ENCODE measurements at places on chromosomes 13 and 19.

DNA sequence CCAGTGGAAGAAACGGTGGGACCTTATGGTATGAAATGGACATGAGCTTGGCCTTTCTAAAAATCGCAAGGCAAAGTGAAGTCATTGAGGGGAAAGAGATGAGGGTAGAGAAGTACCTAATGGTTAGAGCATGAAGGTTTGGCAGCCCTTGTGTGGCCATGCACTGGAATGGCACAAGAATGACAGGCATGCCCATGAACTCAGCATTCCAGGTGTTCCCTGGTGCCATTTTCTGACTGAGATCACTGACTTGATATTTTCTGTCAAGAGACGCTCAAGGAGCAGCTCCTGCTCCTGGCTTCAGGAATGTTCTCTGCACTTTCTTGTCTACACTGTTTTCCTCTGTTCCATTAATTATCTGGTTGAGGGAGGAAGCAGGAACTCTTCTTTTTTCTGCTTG lies 225.0 kb upstream of the SLC10A2 start:
- no peak for DNase-seq

DNA sequence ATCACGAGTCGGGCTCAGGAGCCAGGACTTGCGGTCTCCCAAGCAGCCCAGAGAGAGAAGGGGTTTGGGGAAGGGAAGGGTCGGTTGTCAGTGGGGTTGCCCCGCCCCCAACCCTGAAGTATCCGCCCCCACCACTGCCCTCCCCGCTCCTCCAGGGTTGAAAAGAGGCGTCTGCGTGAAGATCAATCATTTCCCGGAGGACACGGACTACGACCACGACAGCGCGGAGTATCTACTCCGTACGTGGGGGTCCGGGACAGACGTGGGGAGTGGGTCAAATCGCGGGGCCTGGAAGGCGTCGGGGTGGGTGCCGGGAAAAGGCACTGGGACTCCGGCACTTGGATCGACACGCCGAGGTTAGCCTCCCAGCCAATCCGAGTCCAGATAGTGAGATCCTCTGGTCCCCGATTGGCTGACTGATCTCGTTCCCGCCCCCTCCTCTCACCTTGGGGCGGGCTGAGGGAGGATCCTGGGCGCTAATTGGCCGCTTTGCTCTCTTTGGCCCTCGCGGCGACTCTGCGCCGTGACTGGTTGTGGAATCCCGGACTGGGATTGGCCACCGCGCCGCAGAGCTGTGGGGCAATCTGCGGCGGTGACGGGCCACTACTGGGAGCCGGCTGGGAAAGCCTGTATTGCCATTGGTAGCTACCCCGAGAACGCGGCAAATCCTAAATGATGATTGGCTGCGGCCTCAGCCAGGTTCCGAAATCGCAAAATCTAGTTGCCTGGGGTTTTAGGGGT lies 13.3 kb upstream of the CACNG6 start:
- DNase-seq: no peak

DNA sequence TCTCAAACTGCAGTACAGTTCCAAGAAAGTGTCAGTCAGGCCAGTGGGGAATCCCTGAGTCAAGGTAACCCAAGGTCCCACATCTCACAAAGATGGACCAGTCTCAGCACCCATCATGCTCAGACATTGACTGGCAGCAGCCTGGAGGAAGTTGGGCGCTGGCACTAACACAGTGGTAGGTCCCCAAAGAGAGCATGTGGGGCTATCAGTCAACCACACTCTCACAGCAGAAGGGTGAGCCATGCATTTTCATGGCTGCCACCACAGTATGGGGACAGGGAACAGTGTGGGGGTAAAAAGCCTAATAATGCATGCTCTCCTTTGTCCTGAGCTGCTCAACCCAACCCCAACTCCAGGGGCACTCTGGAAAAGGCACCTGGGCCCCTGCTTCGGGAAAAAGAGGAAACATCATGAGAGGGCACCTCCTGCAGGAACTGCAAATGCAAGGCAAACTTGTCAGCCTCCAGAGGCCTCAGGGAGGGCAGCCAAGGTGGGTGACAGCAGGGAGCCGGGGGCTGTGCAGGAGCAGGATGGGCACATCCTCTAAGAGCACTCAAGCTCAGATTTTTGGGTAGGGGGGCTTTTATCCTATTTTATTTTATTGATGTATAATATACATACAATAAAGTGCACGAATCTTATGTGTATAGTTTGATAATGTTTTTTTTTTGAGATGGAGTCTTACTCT lies 9.5 kb upstream of the PLEKHF1 start:
- no peak for DNase-seq

GRCh38 chr13:111326621-111326965 lies 6.2 kb downstream of the TEX29 start:
- no peak for DNase-seq

GRCh38 chr19:6778386-6778785 lies 5.9 kb downstream of the VAV1 start:
- DNase-seq: no peak

- DNase-seq: no peak
These were observed 1.4 kb upstream of the GPR183 start for GRCh38 chr13:99308471-99309087.

GRCh38 chr13:50078231-50078894 lies 63.1 kb downstream of the KCNRG start:
- no peak for DNase-seq

- DNase-seq: no peak
These were observed 487 bp downstream of the FLT1 start for GRCh38 chr13:28494504-28494777.

GRCh38 chr19:2726160-2726855 lies 5.1 kb upstream of the DIRAS1 start:
- DNase-seq: no peak

- no peak for DNase-seq
These were observed 142.1 kb downstream of the GPC6 start for GRCh38 chr13:93368718-93369117.

DNA sequence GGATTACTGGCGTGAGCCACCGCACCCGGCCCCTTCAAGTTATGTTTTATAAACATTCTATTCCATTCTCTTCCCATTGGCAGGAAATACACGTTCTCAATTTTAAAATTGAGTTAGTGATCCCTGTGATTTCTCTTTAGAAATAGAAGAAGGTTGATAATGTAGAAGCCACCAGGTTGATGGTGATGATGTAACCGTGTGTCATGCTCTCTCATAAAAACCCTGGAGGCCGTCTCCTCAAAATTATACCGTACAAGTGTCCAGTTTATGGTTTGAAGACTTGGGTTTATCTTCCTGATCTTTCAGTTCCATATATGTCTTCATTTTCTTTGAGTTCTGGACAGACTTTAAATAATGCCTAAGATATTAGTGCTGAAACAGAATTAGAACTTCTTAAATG lies 32.2 kb downstream of the COG3 start:
- DNase-seq: no peak

DNA sequence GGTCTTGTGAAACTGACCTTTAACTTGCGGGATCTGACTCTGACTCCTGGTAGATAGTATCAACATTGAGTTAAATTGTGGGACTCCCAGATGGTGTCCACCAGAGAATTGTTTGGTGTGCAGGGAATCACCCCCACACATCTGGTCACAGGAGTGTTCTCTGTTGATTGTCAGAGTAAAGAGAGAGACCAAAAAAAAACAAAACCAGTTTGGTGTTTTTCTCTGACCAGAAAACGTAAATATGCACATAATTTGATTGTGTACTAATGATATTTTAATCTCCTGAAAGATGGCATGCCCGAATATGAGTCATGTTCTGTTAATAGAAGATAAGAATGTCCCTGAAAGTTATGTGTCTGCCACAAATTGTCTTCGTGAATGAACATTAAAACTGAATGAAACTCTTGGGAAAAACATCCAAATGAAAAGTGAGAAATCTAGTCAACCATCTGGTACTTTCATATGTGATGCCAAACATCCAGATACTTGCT lies 118.5 kb upstream of the GPC6 start:
- no peak for DNase-seq

DNA sequence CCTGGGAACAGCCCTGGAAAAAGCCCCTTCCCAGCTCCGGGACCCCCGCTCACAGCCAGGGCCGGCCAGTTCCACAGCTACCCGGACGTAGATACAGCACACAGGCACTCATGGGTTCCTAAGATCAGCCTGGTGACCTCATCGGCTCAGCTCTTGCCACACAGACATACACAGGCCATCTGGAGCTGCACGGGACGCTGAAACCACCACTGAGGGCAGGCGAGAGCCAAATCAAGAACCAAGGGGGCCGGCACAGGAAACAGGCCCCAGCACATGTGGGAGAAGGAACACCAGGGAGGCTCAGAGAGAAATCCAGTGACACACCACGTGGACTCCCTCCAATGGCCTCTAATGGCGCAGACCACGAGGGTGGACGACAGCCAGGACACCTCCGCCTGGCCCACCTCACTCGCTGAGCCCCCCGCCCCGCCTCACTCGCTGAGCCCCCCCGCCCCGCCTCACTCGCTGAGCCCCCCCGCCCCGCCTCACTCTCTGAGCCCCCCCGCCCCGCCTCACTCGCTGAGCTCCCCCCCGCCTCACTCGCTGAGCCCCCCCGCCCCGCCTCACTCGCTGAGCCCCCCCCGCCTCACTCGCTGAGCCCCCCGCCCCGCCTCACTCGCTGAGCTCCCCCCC lies 69.7 kb upstream of the C13orf46 start:
- DNase-seq: no peak

GRCh38 chr13:41842036-41842620 lies 118.8 kb downstream of the VWA8 start:
- DNase-seq: no peak

GRCh38 chr19:8615024-8615423 lies 4.5 kb upstream of the ADAMTS10 start:
- no peak for DNase-seq

DNA sequence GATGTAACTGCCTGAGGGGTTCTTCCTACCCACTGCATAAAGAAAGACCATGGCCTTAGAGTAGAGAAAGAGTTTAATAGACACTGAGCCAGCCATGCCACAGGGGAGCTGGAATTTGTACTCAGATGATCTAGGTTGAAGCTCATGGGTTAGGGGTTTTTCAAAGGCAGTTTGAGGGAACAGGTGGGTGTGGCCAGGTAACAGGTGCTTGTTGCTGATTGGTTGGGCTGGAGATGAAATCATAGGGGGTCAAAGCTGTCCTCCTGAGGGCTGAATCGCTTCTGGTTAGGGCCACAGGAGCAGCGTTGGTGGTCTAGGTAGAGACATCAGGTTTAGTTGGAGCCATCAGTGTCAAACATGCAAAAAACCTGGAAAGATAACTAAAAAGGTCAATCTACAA lies 59.2 kb upstream of the CSNK1A1L start:
- DNase-seq: no peak

DNA sequence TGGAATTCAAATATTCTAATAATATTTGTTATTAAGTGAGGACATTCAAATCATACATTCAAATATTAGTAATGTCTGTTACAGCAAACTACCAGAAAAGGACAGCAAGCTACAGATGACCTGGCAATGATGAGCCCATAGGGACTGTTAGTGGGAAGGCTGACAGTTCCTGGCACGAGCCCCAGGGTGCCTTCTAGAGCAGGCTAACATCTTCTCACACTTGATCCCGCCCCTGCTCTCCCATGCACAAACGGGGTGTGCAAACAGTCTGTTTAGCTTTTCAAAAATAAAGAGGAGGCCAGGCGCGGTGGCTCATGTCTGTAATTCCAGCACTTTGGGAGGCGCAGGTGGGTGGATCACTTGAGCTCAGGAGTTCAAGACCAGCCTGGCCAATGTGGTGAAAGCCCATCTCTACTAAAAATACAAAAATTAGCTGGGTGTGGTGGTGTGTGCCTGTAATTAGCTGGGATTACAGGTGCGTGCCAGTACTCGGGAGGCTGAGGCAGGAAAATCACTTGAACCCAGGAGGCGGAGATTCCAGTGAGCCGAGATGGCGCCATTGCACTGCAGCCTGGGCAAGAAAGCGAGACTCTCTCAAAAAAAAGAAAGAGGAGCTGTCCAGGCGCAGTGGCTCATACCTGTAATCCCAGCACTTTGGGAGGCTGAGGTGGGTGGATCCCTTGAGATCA lies 9.6 kb upstream of the GARRE1 start:
- no peak for DNase-seq

DNA sequence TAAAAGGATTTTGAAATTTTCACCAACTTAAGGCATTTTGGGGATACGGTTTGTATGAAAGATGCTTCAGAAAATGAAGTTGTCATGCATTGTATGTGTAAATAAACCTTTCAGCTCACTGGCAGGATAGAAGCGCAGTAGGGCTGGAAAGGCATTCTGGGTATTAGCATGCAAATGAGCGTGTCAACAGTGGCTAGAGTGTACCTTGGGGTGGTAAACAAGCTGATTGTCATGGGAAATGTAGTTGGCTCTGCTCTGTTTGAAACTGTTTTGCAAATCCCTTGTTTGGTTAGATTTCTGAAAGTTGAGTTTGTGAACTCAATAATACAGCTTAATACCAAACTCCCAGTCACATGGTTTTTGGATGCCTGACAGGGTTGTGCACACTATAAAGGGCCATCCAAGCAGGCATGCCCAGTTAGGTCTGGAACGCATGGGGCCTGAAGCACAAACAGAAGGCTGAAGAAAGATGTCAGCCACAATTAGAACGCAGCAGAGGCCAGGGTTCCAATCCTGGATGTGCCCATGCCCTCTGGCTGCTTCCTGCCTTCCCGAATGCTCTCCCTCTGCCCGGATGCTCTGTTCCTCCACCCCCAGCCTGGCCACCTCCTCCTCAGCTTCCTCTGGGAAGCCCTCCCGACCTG lies 14.6 kb downstream of the GSX1 start:
- no peak for DNase-seq

- no peak for DNase-seq
These were observed 687.0 kb downstream of the EFNB2 start for GRCh38 chr13:105848494-105848893.

- no peak for DNase-seq
These were observed 2.4 kb downstream of the PDX1 start for GRCh38 chr13:27921961-27922882.

- DNase-seq: no peak
These were observed at the start of gene COL5A3 for GRCh38 chr19:10010247-10010691. Gene COL5A3 (minus strand): TSS chr19:10010504. CDS start chr19:10010385, 119 bp downstream.

DNA sequence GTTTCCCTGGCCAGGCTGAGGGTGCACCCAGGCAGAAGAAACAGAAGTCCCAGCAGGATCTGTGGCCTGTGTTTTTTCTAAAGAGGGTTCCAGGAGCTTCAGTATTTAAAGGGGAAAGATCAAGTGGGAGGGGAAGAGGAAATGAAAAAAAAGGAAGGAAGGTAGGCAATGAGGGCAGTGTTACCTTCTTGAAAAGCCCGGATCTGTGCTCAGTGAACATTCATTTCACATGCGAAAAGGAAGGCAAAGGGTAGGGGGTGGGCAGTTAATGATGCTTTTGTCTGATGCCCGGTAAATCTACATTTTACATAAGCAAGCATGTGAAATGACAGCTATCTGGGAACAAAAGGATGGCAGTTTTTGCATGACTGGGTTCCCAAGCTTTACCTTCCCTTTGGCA lies 326.2 kb downstream of the UQCRFS1 start:
- DNase-seq: no peak

Measured in stimulated activated CD8-positive, alpha-beta memory T cell treated with anti-CD3 and anti-CD28 coated beads, Interleukin-7, amount 100 ng/mL, for 1 hour (primary cell).